ENCODE measurements at places on chromosomes 16 and 17.
A peak's percentile ranks its signal among the peaks of the same experiment; 100 is the strongest.

DNA sequence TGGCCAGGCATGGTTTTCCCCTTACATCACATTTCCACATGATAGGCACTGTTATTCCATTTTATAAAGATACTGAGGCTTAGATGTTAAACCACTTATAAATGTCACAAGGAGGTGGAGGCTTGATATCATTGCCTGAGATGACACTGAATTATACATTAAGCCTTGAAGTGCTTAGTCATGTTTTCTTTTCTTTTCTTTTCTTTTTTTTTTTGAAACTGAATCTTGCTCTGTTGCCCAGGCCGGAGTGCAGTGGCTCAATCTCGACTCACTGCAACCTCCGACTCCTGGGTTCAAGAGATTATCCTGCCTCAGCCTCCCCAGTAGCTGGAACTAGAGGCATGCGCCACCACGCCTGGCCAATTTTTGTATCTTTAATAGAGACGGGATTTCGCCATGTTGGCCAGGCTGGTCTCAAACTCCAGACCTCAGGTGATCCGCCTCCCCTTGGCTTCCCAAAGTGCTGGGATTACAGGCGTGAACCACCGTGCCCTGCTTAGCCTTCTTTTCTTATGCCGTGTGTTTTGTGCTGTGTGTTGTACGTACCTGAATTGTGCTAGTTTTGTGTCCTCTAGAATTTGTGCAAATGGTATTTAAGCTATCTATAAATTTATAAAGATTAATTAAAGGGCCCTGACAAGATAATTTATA is 1.2 kb downstream of the DNAJA3 start:
- DNase-seq, result no peak

- DNase-seq, result peak; percentile 58
Measured at GRCh38 chr17:59332749-59333377, 1.4 kb downstream of the YPEL2 start.

DNA sequence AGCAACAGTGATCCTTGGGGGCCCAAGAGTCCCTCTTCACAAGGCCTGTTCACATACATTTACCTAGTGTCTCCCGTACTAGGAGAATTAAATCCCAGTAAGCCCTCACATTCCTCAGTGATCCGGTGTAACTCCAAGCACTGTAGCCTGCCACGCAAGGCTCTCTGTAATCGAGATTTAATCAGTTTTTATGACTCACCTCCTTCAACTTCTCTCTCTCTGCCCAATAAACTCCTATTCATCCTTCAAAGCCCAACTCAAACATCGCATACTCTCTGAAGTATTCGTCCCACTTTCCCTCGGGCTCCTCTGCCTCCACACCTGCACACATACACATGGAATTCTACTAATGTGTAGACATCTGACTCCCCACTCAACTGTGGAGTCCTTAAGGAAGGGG is 141.8 kb downstream of the CMIP start:
- no peak for DNase-seq

DNA sequence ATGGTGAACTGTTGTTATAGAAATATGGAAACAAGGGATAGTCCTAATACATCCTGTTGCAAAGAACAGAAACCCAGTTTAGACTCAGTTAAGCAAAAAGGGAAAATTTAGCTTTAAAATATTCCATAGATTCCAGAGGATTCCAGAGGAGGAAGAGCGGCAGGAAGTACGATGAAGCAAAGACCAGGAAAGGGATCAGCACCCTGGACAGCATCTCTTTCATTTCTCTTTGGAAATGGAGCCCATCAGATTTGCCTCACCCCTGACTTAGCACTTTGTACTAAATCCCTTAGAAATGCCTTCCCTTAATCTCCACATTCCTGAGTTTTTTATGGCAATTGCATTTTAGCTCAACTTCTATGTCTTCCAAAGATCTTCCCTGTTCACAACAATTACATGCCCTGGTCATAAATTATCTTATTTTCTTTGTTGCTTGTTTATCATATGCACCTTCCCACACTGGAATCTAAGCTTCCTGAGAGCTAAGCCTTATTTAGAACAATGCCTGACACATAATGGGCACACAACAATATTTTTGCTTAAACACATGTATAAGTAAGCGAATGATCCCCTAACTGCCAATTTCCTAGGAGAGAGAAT is 150.0 kb upstream of the RBFOX1 start:
- DNase-seq, result no peak

GRCh38 chr17:53924530-53925455 is 102.1 kb downstream of the KIF2B start:
- DNase-seq, result no peak

DNA sequence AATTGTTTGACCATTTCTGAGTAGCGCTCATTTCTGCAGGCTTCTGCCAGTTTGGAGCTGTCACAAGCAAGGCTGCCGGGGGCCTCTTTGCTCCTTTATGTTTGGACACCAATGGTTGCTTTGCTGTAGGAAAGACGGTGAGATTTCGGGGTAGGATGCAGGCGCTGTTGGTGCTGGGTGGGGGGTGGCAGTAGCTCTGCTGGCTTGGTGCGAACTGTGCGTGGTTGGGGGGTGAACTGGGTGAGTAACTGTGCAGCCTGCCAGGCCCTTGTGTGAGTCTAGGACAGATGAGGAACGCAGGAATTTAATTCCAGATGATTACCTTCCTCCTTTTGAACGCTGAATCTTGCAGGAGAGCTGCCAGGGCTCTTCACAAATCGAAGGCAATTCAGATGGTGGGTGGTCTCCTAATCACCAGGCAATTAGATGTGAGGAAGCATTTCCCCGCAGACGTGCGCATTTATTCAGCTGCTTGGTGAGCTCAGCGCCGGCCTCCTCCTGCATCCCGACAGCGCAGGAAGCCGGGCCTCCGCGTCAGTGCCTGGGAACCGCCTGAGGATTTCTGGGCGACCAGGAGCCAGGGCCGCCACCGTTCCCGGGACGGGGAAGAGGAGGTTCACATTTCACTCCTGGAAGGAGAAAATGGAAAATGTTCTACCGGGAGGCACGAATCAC is 154.4 kb downstream of the FOXL1 start:
- DNase-seq, result no peak

DNA sequence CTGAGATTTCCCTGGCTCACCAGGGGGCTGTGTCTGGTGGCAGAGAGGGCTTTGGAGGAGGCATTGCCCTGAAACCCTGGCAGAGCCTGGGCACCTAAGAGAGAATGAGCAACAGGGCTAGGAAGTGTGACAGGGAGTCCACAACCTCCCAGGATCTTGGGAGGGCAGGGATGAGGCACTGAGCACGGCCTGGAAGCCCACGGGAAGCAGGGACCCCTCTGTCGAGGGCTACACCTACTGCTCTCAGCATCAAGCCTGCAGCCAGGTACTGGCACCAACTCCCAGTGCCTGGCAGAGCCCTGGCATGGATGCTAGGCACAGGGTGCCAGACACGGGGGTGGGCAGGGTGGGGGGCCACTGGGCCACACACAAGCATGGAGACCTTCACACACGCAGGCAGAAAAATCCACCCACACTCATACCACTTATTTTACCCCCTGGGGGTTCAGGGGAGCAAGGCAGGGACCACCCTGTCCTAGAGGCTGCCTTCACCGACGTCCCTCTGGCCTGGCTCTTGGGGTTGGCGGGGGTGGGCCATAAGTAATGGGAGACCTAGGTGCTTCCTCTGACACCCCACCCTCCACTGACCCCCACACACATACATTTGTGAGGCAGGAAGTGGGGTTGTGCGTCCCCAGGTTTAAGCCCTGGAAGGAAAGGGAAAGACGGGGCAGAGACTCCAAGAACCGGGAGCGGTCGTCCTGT is 970 bp upstream of the HSD11B2 start:
- no peak for DNase-seq

DNA sequence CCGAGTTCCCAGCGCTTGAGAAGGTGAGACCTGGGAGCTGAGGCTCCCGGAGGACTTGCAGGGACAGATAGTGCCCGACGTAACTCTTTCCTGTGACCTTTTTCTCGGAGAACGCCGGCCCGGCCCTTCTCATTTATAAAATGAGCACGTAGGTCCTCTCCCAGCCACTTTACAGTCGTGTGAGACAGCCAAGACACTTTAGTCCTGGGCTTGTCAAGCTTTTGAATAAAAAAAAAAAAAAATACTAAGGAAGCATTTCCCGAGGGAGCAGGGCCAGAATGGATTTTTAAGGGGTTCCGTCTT is 241 bp downstream of the DRC3 start:
- DNase-seq, result no peak

DNA sequence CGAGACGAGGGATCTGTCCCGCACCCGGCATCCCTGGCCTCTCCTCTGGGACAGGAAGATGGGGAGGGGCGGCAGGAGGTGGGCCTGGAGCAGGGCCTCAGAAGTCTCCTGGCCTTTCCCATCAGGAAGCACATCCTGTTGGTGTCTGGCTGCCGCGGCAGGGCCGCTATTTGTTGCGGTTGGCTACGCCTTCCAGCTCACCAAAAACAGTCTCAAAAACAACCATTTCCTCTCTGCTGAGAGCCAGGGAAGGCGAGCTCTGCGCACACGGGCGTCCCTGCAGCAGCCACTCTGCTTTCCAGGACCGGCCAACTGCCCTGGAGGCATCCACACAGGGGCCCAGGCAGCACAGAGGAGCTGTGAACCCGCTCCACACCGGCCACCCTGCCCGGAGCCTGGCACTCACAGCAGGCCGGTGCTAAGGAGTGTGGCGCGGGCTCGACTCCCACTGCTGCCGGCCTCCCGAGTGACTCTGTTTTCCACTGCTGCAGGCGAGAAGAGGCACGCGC is at the start of gene TMEM204:
TMEM204 (plus strand) TSS at position 224 of the 509 bp plus-strand sequence. CDS start 610 bp downstream, outside the sequence.
- DNase-seq, result no peak

- DNase-seq, result no peak
Measured at GRCh38 chr16:46629331-46630219, 8.4 kb upstream of the SHCBP1 start.

Data from Ammon's horn (tissue), 1 donor.